Cortex of kidney (tissue), 1 donor: ENCODE measurements at places on chromosomes 6 and 20.

- no peak for DNase-seq
Measured at GRCh38 chr20:63746751-63747315, 7.3 kb downstream of the SLC2A4RG start.

DNA sequence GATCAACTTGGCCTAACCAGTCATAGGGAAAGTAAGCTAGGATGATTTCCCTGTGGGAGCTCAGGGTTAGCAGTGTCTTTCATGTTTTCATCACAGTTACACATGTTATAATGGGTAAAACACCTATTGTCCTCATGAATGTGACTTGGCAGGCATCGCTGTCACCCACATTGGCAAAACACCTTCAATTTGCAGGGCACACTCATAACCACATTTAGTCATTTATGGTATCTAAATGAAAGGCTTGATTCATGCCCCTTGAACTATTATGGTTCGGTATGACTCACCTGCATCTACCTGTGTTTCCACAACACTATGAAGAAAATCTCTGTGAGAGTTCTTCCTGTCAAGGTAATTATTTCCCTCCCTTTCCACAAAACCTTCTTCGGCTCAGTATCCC lies 49.2 kb downstream of the FRK start:
- DNase-seq = no peak

DNA sequence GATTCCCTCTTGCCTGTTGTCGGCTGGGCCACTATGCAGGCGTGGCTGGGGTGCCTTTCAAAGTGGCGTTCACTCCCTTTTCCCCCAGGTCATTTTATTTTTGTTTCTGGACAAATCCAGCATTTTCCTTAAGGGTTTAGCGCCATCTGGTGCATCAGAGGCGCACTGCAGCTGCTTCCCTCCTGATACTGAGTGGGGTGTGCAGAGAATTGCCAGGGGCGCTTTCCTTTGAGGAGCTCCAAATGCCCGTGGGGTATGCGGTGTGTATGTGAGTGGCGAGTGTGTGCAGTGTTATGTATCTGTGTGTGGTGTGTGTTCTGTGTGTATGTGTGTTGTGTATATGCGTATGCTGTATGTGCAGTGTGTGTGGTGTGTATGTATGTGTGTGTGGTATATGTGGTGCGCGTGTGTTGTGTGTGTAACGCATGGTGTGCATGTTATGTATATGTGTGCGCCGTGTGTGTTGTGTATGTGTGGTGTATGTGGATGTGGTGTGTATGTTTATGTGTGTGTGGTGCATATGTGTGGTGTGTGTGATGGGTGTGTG lies 100.1 kb upstream of the AGPAT4 start:
- no peak for DNase-seq

DNA sequence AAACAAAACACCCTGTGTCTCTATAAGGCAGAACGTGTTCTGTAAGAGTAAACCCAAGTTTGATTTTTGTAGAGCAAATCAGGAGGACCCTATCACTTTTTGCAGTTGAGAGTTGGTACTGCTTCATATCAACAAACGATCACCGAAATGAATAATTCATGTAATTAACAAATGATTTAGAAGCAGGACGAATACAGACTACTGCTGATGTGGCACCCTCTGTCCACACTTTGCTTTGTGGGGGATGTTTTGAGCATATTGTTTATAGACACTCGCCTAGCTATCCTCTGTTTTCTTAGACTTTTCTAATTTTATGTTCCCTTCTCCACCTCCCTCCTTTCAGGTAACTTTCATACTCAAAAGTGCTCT lies 1.5 kb downstream of the CD2AP start:
- DNase-seq = no peak

- DNase-seq = no peak
Measured at GRCh38 chr6:40285535-40285934, 301.6 kb downstream of the LRFN2 start.

- DNase-seq = no peak
Measured at GRCh38 chr6:169640351-169640852, 61.4 kb downstream of the WDR27 start.

DNA sequence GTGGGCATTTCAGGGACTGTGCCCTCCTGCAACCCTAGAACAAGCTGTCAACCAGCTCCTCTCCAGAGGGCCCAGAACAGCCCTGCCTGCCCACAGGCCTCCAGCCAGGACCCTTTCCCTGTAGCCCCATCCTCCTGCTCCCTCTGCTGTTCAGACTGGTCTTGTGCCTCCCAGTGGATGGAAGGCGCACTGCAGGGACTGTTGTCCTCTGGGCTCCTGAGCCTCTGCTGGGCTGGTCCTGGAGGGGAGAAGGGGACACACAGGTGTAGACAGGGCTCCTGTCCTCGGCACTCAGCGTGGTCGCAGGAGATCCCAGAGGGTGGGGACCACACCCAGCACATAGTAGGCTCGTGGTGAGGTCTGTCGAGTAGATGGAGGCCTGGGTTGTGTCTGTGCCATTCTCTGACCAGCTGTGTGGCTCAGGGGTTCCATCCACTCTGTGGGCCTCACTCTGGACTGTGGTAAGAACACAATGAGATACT lies 11.5 kb downstream of the ITPR3 start:
- DNase-seq = no peak

DNA sequence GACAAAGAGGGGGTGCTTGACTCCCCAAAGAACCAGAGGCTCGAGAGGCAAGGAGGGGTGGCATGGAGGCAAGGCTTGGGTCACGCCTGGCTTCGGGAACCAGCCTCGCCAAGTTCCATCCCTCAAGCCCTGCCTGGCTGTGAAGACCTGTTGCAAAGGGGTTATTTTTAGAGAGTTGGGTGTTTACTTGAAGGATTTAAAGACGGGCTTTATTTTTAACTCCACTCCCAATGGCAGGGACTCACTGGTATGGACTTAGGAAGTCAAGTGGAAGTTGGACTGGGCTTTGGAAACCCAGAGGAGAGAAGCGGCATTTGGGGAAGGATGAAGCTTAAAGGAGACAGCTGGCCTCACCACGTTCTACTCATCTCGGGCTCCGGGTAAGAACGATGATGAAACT lies 43.1 kb downstream of the JPH2 start:
- DNase-seq = no peak

- no peak for DNase-seq
Measured at GRCh38 chr20:29443819-29444218, 1813.6 kb upstream of the DEFB115 start.
